Peyer's patch (tissue), 4 donors: ENCODE measurements at places on chromosomes 3 and 15.
A peak's percentile ranks its signal among the peaks of the same experiment; 100 is the strongest.

DNA sequence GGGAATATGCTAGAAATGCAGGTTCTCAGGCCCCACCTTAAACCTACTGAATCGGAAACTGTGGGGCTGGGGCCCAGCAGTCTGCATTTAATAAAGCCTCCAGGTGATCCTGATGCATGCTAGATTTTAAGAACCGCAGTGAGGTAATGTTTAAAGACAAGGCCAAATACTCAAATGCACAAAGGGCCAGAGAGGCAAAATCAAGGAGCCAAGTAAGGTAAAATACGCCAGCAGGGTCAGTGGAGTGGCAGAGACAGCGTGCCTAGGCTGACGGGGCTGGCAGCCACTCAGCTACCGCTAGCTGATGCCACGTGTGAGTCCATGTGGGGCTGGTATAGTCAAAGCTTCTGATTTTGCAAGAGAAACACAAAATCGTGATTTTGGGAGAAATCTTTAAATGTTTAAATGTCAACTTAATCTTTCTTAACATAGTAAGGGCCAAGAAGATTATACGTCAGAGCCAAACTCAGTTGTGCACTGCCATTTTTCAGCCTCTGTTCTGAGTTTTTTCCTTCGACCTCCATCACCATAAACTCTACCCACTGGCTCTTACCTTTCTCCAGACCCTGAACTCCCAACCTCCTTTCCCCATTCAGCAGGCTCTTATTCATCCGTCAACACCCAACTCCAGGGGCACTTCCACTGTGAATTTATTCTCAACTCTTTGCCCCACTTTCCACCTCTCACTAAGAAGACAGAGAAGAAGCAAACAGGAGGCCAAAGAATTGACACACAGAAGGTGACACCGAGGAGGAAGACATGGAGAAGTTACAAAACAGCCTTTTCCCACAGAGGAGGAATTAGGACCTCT, 136.6 kb upstream of the RAD18 start:
- DNase-seq, result no peak

DNA sequence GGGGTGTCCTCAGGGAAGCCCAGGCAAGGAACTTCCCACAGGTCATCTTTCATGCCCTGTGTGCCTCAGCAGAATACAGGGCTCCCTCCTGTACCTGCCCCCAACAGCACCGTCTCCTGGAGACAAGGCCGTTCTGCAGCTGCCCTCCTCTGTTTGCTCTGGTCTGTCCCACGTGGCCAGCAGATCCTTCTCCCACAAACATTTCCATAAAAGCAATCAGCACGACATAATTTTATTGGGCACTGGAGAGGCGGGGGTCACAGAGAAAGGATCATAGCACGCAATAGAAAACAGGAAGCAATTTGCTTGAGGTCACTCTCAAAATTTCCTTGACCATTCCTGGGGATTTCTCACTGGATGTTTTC, 29.4 kb downstream of the STARD5 start:
- DNase-seq, result no peak

- DNase-seq, result no peak
Observed at GRCh38 chr3:41321642-41321980, 122.3 kb downstream of the CTNNB1 start.

DNA sequence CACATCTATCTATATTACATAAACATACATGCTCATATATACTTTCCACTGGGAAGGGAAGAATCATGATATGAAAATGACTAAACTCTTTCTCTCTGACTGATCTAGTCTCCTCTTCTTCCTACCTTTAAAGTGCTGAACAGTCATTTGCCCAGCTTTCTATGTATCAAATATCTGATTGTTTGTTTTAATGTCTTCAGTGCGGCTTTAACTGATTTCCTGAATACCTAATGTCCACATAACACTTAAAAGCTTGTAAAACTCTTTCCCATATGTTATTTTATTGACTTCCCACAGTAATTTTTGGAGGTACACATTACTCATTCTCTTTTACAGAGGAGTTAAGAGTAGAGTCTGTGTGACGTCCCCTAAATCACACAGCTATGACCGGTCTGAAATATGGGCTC, 28.2 kb downstream of the CPOX start:
- no peak for DNase-seq

GRCh38 chr3:48367201-48367600, 4.8 kb upstream of the FBXW12 start:
- DNase-seq, result no peak

- no peak for DNase-seq
Observed at GRCh38 chr3:117192888-117193287, 483.3 kb downstream of the TUSC7 start.

GRCh38 chr15:25985165-25985564, 122.0 kb upstream of the ATP10A start:
- DNase-seq, result no peak

DNA sequence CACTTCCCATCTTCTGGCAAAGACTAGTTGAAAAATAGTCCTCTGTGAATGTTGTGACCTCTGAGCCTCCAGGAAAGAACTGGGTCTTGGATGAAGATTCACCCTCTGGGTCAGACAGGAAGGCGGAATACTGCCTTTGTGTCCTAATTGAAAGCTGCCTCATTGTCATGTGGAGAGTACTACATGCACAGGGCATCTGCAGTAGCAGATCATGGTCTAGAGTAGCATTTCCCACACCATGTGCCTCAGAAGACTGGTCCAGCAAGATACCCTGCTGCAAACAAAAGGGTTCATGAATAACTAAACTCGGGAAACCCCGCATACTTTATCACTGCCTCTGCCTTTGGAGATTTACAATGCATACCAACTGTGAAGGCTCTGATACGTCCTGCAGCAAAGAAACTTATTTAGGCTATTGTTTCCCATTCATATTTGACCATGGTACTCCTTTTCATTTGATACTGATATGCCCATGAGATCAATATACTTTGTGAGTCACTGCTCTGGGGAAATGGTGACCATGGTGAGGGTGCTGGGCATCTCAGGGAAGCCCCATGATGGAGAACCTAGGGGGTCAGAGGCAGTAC, 22.7 kb downstream of the IRAK2 start:
- DNase-seq, result no peak

DNA sequence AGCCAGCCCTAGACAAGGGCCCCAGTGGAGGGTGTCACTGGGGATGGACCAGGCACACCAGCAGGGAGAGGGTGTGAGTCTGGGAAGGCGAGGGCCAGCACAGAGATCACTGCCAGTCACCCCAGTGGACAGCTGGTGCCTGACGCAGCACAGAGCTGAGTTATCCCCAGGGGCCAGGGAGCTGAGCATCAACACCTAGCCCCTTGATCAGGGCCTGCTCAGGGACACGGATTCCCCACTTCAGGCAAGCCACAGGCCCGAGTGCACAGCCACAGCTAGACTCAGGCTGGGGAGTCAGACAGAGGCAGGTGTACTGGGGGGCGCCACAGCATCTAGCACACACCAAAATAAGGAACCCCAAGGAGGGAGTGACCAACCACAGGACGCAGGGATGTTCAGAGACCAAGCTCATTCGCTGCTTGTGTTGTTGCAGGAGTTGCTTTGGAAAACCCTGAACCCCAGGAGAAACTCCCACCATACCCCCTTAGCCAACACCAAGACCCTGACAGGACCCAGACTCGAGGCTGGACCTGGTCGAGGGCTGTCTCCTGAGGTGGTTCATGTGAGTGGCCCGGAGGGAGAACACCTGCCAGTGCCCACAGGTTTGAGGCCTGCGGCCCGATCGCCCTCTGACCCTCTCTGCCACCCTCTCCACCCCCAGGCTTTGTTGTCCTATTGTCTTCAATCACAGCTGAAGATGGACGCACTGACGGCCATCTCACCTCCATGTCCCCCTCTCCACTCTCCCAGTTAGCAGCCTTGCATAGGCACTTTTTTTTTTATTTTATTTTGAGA, 146.8 kb downstream of the TPRA1 start:
- peak; percentile 20 for DNase-seq

DNA sequence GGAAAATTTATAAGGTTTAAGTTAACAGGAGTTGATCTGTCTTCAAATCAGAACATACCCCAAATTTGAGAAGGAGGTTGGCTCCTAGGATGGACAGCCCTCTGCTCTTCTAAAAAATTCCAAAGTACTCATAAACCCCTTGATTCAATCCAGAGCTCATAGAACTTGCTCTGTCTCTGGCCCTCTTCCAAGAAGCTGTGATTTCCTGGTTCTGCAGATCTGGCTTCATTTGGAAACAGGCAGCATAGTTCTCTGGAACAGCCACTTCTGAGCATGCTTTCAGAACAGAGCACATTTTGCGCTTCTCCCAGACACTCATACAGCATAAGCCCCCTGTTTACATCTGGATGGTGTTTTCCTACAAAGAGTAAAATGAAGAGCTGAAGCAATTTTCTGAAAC, 96.7 kb downstream of the KBTBD8 start:
- DNase-seq, result no peak

DNA sequence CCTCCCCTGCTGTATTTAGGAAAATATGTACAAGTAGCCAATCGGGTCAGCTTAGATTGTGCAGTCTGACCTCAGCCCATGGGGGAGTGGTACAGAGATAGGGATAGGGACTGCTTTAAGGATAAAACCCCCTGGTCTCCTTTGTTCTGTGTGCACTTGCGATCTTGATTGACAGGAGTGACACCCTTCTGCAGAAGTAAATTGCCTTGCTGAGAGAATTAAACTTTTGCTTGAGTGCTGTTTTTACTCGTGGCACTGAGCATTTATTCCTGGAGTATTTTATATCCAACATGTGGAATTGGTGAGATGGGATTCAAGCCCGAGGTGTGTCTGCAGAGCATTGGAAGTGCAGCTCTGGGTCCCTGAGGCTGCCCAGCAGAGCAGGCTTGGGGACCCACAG, 23.9 kb upstream of the RPL32 start:
- no peak for DNase-seq

GRCh38 chr3:127439621-127440020, 150.9 kb downstream of the TPRA1 start:
- peak; percentile 6 for DNase-seq

GRCh38 chr15:68418611-68419161, 13.3 kb downstream of the ITGA11 start:
- DNase-seq, result peak; percentile 55

- no peak for DNase-seq
Observed at GRCh38 chr15:68333775-68334470, 56.4 kb downstream of the FEM1B start.

DNA sequence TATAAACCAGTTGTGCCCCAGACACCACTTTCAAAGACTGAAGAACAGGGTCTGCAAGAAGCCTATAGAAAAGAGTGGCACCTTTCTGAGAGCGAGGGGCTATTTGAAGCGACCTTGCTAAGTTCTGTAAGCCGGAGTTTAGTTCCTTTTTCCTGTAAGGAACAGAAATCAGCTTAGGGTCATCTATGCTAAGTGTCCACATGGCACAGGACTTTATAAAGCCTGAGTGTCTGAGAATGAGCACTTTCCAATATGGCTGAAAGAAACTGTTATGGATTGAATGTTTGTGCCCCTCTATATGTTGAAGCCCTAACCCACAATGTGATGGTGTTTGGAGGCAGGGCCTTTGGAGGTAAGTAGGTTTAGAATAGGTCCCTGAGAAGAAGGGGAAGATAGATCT, 4.0 kb upstream of the A4GNT start:
- DNase-seq, result no peak

DNA sequence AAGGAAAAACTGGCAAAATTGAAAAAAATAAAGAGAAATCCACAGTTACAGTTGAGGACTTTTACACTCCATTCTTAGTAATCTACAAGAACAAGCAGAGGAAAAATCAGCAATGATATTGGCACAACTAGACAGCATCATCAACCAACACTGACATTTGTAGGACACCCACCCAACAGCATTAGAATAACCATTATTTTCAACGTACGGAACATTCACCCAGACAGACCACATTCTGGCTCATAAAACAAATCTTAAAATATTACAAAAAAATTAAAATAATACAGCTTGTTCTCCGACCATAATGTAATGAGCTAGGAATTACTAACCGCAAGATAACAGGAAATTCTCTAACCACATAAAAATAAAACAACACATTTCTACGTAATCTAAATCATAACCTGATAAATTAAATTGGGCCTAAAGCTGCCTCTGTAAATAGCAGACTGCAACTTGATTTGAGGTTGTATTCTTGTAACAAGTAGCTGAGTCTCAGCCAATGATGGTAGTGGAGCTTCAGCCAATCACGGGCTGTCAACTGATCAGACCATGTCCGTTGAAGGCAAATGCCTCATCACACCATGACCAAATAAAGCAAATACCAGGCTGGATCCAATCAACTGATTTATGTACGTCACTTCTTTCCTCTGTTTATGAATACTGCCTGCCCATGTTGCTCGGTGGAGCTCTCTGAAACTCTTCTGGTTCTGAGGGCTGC, 9.2 kb downstream of the PLSCR4 start:
- DNase-seq, result no peak

DNA sequence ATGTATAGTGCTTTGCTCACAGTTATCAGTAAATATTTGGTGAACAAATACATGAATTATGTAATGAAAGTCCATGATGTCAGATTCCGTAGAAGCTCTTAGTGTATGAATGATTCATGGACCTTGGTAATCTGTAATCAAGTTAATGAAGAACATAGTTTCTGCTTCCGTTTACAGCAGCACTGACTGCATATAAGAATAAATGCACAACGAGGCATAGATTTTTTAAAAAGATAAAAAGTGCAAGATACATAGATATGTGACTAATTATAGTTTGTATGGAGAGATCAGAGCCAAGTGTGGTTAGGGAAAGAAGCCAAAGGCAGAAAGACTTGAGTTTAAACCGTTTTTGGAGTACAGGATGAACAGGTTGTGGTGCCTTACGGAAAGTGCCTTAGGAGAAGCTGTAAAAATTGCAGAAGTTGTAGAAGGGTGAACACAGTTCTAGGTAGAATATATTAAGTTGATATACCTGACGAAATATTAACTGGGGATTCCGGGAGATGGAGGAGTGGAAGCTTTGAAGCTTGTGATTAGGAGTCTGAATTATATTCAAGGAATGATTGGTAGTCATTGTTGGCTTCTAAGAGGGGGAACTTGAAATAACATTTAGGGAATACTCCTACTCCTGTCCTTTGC, 293.1 kb downstream of the NLGN1 start:
- DNase-seq, result no peak

DNA sequence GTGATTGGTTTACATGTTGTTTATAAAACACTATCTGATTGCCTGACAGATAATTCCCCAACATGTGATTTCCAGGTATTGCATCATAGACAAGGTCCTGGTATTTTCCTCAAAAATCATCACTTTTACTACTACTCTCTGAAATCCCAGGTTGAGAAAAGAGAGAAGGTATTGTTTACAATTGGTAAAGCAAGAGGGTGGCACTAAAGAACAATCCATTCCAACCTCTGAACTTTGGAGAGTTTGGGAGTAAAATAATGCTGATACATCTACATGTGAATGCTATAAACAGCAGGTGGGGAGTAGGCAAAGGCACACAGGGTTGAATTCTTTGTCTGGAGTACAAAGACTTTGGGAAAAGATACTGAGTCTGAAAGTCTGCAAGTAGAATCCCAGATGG, 134.2 kb downstream of the WDR72 start:
- DNase-seq, result no peak
